ENCODE measurements at places on chromosomes 5 and 9. TPM values are rescaled to one million over a fixed set of nuclear protein-coding genes. Genes with fewer than 3 reads are reported as not detected.

GRCh38 chr5:59249160-59249559 lies 644.4 kb downstream of the PDE4D start:
- DNase-seq, result no peak

- no peak for DNase-seq
Observed at GRCh38 chr5:40984884-40985283, 75.6 kb downstream of the C7 start.

DNA sequence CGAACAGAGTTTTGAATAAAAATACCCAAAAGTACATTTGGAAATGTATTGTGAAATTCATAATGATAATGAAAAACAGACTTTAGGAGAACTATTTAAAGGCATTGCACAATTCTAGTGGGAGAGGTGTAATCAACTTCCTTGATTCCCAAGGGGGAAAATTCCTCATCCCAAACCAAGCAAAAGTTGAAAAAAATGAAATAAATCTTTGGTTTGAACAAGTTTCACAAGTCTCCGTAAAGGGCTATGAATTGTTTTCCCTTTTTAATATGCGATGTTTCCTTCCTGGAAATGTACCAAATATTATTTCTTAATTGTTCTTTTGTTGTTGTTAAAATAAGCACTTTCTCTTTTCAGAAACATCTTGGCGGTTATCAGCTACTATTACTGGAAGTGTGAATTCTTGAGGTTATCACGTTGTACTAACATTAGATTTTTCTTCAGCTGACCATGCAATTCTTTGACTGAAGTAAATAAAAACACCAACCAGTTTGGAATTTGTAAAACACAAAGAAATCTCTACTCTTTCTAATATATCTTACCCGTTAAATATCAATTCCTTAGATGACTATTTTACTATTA lies 59.3 kb downstream of the SVEP1 start:
- DNase-seq, result no peak

GRCh38 chr5:121969660-121970295 lies 8.0 kb downstream of the SRFBP1 start:
- DNase-seq, result no peak

GRCh38 chr5:57128325-57128724 lies 45.5 kb upstream of the GPBP1 start:
- no peak for DNase-seq

DNA sequence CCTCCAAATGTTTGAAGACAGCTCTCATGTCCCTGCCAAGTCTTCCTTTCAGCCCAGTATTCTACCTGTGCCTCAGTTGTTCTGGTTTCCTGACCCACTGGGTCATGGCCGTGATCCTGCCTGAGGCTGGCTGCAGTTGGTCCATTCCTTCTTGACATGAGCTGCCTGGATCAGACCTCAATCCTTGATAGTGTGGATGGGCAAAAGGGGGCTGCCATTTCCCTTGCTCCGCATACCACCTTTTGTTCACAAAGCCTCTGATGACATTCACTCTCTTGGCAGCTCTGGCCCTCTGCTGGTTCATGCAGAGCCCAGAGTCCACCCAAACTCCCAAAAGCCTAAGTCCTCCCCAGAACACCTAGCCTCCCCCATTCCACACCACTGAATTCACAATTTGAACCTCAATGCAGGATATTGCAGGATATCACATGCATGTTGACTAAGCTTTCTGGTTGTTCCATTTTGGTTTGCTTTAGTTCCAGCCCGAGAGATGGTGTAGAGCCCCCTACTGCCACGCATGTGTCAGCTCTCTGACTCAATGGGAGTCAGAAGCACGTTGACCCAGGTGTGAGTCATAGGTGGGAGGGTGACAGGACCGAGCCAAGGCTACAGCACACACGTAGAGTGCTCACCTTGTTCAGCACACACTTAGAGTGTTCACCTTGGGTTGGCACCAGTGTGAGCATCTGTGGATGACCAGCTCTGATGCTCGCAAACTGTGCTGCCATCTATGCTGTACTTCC lies 137.2 kb downstream of the MTX3 start:
- DNase-seq, result no peak

- DNase-seq, result peak; percentile 74
Observed at GRCh38 chr9:128733256-128733655, 9.3 kb upstream of the ZDHHC12 start.

GRCh38 chr5:76594107-76594506 lies 29.1 kb downstream of the F2RL2 start:
- DNase-seq, result no peak

GRCh38 chr9:105297442-105298075 lies 53.1 kb downstream of the SLC44A1 start:
- no peak for DNase-seq

DNA sequence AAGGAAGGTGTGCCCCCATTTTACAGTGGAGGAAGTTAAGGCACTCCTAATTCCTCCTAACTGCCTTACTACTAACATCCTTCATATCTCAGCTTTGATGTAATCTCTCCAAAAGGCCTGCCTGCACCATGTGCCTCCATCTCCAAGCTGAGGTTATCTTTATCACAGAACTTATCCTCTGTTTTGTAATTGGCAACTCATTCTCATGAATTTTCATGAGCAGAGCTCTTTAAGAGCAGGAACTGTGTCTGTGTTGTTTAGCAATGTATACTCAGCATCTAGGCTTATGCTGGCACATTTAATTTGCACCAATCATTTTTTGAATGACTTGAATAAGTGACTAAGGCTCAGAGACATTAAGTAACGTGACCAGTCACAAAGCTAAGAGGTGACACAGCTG lies 147.9 kb upstream of the VLDLR start:
- no peak for DNase-seq

DNA sequence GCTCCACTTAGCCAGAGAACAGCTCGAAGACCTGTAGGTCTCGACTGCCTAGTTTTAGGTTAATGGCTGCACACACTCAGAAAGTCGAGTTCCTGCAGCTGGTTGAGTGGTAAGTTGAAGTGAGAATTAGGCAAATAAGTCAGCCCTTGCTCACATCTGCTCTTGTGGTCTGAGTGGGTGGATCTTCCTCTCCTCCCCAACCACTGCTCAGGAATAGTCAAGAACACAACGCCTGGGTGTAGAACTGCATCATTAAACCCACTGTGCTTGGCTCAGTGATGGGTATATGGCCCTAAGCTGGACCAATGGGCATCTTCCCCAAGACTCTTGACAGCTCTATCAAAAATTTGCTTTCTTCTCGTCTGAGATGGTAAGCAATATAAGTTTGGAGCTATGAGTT lies 20.9 kb upstream of the ADAM19 start:
- DNase-seq, result no peak

Gene OR1J2
- total RNA-seq, result not detected

Gene OR1Q1
- total RNA-seq, result not detected

Gene HNRNPH1
- 352 TPM for total RNA-seq

Gene EDIL3
- 38.1 TPM for total RNA-seq

Gene AGXT2
- total RNA-seq, result not detected

Gene CYSRT1
- total RNA-seq, result 0.43 TPM

All from left colon (tissue), 2 donors.